ENCODE measurements at places on chromosomes 4 and X.

GRCh38 chr4:153000076-153000420 lies 63.9 kb downstream of the FHDC1 start:
- no peak for DNase-seq

GRCh38 chr4:181938631-181939030 lies 304.6 kb upstream of the TENM3 start:
- DNase-seq: no peak

GRCh38 chr4:161817914-161818313 lies 345.9 kb downstream of the FSTL5 start:
- DNase-seq: no peak

GRCh38 chrX:39309721-39310152 lies 508.5 kb downstream of the MID1IP1 start:
- no peak for DNase-seq

- DNase-seq: no peak
Measured at GRCh38 chrX:36443007-36443406, 523.5 kb downstream of the CFAP47 start.

DNA sequence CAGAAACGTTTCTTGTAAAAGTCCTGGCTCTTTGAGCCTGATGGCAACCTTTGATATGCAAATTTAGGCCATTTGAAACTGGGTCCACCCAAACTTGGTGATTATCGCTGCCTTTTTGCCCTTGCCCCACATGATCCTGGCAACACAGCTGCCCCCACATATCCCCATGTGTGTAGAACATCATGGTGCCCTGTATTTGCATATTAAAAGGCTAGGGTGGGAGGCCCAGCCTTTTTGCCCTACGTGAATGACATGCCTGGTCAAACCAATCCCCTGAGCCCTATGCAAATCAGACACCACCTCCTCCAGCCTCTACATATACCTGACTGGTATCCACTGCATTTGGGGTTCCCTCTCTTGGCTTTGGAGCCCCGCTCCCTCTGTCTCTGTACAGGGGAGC lies 202.4 kb downstream of the MAB21L2 start:
- DNase-seq: no peak

DNA sequence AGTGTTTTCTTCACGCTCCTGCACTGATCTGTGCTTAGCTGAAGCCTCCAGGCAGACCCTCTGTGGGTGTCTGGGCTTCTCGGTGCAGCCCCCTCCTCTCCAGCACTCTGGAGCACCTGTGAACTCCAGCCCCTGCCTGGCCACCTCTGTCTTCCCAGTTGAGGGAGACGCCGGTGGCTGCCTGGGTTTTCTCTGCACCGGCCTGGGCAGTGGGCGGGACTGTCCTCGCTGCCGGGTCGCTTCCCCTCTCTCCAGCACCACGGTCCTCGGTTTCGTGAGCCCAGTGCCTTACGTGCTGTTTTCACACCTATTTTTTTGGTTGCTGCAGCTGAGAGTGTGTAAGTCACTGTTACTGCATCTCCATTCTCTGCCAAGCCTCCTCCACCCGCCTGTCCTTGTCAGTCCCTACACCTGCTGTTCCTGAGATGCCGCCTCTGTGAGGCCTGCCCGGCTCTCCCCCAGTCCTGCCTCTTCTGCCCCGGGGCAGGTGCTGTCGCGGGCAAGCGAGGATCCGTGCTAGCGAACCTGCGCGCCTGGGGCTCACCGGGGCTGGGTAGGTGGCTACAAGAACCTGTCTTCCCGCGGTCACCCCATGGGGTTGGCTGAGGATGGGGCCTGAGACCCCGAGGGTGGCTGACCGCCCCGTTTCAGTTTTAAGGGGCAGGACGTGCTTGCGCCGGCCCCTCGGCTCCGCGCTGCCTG lies 2.4 kb upstream of the FGFRL1 start:
- no peak for DNase-seq

DNA sequence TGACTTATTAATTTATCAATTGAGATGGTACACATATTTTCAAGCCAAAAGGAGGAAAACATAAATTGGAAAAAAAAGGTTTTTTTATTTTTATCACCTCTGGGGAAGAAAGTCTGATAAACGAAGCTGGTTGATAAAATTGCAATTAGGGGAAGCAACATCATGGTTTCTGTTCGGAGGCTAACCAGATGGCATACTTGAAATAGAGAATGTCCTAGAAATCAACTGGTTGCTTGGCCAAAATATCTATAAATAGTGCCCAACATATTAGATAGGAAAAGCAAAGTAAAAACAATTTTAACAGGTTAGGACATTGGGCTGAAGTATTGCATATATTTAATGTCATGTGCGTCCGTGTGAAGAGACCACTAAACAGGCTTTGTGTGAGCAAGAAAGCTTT lies 14.3 kb downstream of the KLKB1 start:
- DNase-seq: no peak

DNA sequence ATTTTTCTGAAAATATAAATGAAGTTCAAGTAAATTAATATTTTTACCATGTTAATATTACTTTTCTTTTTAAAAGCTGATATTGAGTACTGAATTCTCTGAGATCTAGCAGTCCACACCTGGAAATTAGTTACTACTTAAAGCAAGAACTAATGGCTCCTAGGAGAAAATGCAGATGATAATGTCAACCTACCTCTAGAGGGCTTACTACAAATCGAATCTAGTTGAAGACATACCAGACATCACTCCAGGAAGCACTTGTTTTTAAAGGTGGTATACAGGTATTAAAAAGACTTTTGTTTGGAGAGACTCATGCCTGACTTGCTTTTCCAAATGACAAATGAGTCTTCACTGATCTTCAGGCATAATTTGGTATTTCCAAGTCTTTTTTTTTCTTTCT lies 516.4 kb upstream of the BOD1L1 start:
- DNase-seq: no peak

DNA sequence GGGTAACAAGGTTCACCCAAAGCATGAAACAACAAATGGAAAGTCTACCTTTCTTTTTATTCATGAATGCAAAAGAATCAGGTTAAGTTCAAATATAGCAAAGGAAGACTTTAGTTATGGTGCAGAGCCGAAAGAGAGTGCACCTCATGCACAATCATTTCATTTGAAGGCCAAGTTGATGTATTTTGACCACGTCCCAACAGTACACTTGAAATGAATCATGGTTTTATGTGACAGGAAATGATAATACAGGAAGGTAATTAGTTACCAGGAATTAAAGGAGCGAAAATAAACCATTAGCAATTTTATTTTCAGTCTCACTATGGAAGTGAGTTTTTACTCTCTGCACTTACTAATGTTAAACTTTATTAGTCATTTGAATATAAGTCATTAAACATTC lies 281.2 kb upstream of the DIAPH2 start:
- DNase-seq: no peak

DNA sequence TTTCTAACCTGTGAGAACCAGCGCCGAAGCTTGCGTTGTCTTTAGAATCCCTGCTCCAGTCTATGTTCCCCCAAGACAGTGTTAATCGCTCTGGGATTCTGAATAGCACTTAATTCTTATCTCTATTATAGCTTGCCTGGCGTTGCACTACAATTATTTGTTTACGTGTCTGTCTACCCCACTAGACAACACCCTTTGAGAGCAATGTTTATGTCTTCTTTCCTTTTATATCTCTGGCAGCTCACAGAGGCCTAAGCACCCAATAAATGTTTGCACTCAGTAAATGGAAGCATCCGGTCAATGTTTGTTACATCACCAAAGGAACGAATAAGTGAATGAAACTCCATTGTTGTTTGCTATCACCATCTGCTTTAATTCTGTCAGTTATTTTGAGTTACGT lies 4.8 kb upstream of the NHS start:
- DNase-seq: no peak

DNA sequence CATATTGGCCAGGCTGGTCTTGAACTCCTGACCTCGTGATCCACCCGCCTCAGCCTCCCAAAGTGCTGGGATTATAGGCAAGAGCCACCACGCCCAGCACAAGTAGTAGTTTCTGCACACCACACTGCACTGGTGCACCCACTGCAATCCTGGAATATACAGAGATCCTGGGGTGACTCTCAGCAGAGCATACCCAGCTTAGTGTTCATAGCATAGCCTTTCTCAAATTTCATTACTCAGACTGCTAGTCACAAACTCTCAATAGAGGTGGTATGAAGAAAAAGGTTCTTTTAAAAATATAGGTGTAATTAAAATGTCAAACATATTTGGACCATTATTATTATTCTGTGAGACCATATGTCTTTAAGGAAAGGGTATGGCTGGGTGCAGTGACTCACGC lies 6.2 kb upstream of the ARHGAP10 start:
- DNase-seq: no peak

- DNase-seq: no peak
Measured at GRCh38 chr4:94968493-94968892, 210.7 kb downstream of the BMPR1B start.

GRCh38 chrX:38552721-38553120 lies 8.6 kb upstream of the TSPAN7 start:
- no peak for DNase-seq

DNA sequence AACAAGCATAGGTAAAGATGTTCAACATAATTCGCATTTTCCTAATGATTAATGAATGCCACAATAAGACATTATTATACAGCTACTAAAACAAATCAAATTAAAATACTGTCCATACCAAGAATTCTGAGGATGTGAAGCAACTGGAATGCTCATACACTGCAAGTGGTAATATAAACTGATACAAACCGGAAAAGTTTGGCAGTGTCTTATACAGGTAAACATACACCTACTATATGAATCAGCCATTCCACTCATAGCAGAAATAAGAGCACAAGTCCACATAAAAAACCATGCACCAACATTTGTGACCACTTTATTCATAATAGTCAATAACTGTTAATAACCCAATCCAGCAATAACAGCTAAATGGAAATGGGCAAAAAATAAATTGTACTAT lies 79.3 kb downstream of the FBXW7 start:
- no peak for DNase-seq

- DNase-seq: no peak
Measured at GRCh38 chr4:1793496-1793840, 375 bp downstream of the FGFR3 start.

GRCh38 chr4:8109406-8110065 lies 49.1 kb downstream of the ABLIM2 start:
- DNase-seq: no peak

GRCh38 chr4:43394976-43395375 lies 502.5 kb downstream of the GRXCR1 start:
- DNase-seq: no peak

- no peak for DNase-seq
Measured at GRCh38 chr4:95537191-95537590, 11.6 kb downstream of the UNC5C start.

DNA sequence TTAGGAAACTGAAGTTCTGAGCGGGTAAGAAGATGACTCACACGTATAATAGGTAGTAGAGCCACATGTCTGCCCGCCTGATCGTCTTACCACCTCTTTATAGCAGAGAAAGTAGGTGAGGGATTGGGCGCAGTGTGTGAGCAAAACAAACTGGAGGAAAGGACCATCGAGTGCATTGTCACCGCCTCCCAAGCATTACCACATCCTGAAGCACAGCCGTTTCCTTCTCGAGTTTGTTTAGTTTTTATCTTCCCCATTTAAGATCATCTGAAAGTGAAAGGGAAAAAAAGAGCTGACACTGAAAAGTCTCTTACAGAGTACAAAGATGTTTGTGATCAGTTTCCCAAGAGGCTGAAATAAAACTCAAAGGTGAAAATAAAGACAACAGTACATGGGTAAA lies 14.8 kb downstream of the PDK3 start:
- no peak for DNase-seq

- no peak for DNase-seq
Measured at GRCh38 chr4:123393721-123394120, 2.9 kb upstream of the SPRY1 start.

- DNase-seq: peak; percentile 5
Measured at GRCh38 chrX:115960440-115961084, 210.0 kb upstream of the AGTR2 start.

DNA sequence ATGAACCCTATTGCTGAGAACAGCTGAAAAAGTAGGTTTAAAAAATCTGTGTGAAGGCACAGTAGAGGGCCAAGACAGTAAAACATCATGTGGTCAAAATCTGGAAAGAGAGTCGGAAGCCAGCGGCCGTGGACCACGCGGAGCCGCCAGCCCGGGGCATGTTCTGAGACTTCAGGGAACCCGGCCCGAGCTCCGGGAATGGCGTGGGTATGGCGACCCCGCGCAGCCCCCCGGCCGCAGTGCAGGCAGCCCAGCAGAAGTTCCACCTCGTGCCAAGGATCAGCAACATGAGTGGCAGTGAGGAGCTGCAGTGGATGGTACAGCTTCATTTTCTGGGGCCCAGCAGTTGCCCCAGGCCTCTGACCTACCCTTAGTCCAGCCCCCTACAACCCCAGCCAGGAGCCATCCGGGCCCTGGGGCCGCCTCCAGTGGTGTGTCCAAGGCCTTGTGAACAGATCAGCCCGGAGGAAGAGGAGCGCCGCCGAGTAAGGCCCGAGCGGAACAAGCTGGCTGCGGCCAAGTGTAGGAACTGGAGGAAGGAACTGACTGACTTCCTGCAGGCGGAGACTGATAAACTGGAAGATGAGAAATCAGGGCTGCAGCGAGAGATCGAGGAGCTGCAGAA lies 94.2 kb downstream of the LARP1B start:
- no peak for DNase-seq

DNA sequence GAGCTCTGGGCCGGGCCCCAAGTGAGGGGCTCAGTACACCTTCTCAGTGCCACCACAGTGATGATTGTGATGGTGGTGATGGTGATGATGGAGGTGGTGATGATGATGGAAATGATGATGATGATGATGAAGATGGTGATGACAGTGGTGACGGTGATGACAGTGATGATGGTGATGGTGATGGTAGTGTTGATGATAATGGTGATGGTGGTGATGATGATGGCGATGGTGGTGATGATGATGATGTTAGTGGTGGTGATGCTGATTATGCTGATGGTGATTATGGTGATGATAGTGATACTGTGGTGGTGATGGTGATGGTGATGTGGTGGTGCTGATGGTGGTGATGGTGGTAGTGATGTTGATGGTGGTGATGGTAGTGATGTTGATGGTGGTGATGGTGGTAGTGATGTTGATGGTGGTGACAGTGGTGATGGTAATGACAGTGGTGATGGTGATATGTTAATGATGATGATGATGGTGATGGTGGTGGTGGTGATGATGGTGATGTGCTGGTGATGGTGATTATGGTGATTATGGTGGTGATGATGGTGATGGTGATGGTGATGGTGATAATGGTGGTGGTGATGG lies 29.9 kb downstream of the HMX1 start:
- no peak for DNase-seq

- no peak for DNase-seq
Measured at GRCh38 chr4:166422475-166422874, 549.4 kb downstream of the TLL1 start.
